ENCODE measurements at places on chromosomes 13 and 19. TPM values are rescaled to one million over a fixed set of nuclear protein-coding genes. Genes with fewer than 3 reads are reported as not detected.

DNA sequence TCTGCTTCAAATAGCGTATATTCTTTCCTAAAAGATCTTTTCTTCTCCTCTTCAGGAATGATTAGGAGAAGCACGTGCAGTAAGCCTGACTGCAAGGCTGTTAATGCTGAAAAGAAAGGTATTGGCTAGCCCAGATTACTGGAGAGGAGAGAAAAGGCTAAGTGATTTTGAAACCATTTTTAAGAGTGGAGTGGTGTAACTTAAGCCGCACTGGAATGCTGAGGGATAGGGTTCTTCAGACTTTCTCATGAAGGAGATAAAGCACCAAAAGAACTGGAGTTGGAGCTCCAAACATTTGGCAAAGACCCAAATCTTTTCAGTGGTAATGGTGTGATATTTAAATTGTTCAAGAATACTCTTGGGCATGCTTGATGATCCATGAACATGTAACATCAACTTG, 388.3 kb downstream of the COG6 start:
- no peak for DNase-seq
- H3K27ac ChIP-seq, result no peak overlapping the region
- no peaks in the 10 kb centered on the region for H3K4me1 ChIP-seq
- H3K36me3 ChIP-seq, result no peaks in the 10 kb centered on the region
- H3K27me3 ChIP-seq, result peaks cover 3% of the 10 kb centered on the region

GRCh38 chr19:8576273-8576993, 809 bp downstream of the MYO1F start:
- DNase-seq, result peak; percentile 31
- peaks cover 58% of the 10 kb centered on the region for H3K4me1 ChIP-seq
- no peaks in the 10 kb centered on the region for H3K36me3 ChIP-seq
- H3K4me3 ChIP-seq, result peak overlapping the region; percentile 67
- H3K27me3 ChIP-seq, result no peaks in the 10 kb centered on the region
- no peak overlapping the region for H3K27ac ChIP-seq

GRCh38 chr19:45234089-45234869, 10.9 kb downstream of the EXOC3L2 start:
- peaks cover 35% of the 10 kb centered on the region for H3K27me3 ChIP-seq
- H3K27ac ChIP-seq, result no peak overlapping the region
- no peaks in the 10 kb centered on the region for H3K4me1 ChIP-seq
- no peaks in the 10 kb centered on the region for H3K36me3 ChIP-seq

- H3K36me3 ChIP-seq, result no peaks in the 10 kb centered on the region
- no peaks in the 10 kb centered on the region for H3K4me1 ChIP-seq
- H3K27ac ChIP-seq, result no peak overlapping the region
- no peaks in the 10 kb centered on the region for H3K27me3 ChIP-seq
- no peak for DNase-seq
These were observed 762.1 kb upstream of the ARGLU1 start for GRCh38 chr13:107329991-107330390.

DNA sequence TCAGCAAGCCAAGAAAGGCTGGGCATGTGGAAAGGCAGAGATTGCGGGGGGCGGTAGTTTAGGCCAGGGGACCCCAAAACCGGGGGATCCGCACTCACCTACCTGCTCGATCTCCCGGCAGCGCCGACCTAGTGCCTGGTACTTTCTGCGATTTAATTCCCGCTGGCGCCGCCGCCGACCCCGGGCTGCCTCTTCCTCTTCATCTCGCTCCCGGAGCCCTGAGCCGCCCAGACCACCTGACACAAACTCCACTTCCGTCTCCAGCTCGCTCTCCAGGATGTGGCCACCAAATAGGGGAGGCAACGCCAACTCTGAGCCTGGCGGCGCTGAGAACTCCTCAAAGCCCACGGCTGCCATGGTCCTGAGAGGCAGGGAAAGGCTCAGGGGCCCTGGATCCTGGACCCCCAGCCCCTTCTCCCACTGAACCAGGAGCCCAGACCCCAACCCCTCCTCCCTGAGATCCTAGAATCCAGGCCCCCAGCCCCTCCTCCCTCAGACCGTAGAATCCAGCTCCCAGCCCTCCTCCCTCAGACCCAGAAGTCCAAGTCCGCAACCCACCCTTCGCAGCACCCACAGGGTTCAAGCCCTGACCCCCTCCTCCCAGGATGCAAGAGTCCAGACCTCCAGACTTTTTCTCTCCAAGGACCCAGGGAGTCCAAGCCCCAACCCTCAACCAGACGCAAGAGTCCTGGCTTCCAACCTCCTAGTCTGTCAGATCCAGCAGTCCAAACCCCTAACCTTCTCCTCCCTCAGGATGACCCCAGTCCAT, 933 bp downstream of the TFPT start:
- peaks cover 33% of the 10 kb centered on the region for H3K4me1 ChIP-seq
- peak overlapping the region; percentile 97 for H3K27ac ChIP-seq
- peak overlapping the region; percentile 90 for H3K4me3 ChIP-seq
- no peaks in the 10 kb centered on the region for H3K27me3 ChIP-seq

GRCh38 chr19:28313633-28314032, 899.3 kb downstream of the UQCRFS1 start:
- no peaks in the 10 kb centered on the region for H3K4me1 ChIP-seq
- no peak overlapping the region for H3K4me3 ChIP-seq
- DNase-seq, result no peak
- H3K36me3 ChIP-seq, result no peaks in the 10 kb centered on the region
- no peaks in the 10 kb centered on the region for H3K27me3 ChIP-seq

DNA sequence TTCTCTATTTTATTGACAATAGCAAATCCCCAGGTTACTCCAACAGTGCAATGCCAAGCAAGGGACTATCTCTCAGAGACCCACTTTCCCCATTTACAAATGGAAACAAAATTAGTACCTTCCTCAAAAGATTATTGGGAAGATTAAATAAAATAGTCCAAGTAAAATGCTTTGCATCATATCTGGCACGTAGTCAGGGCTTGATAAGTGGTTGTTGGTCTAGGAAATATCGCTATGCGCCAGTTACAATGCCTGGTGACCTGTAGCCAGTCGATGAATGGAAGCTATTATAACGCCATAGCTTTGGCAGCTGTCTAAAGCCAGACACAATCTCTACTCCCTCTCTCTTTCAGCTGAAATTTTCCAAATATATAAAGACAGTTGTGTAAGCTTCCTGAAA, 220.3 kb downstream of the RAP2A start:
- no peaks in the 10 kb centered on the region for H3K36me3 ChIP-seq
- no peak for DNase-seq
- peaks cover 2% of the 10 kb centered on the region for H3K27me3 ChIP-seq
- H3K27ac ChIP-seq, result no peak overlapping the region
- no peaks in the 10 kb centered on the region for H3K4me1 ChIP-seq
- no peak overlapping the region for H3K4me3 ChIP-seq

DNA sequence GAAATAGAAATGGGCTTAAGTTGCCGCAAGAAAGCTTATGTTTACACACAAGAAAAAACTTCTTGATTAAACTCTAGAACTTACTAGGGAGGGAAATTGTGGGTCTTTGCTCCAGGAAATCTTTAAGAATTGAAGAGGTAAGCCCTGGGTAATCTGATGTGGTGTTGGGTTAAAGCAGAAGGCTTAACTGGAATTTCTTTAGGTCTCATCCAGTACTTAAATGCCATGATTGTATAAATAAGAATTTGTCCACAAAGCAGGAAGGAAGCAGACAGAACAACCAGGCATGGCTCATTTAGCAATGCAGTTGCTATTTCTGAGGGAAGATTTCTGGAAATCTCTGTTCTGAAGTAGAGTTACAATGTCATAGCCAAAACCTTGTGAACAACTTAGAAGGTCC, 360.4 kb downstream of the KLF5 start:
- no peak overlapping the region for H3K27ac ChIP-seq
- H3K27me3 ChIP-seq, result no peaks in the 10 kb centered on the region
- DNase-seq, result no peak
- no peaks in the 10 kb centered on the region for H3K36me3 ChIP-seq
- H3K4me3 ChIP-seq, result no peak overlapping the region

- DNase-seq, result no peak
- no peaks in the 10 kb centered on the region for H3K4me1 ChIP-seq
- no peak overlapping the region for H3K4me3 ChIP-seq
- H3K36me3 ChIP-seq, result no peaks in the 10 kb centered on the region
- H3K27me3 ChIP-seq, result peaks cover 7% of the 10 kb centered on the region
These were observed 28.2 kb downstream of the VSTM1 start for GRCh38 chr19:54035215-54036178.

GRCh38 chr13:38879278-38879677, 111.4 kb downstream of the STOML3 start:
- H3K27me3 ChIP-seq, result peaks cover 13% of the 10 kb centered on the region
- H3K36me3 ChIP-seq, result no peaks in the 10 kb centered on the region

DNA sequence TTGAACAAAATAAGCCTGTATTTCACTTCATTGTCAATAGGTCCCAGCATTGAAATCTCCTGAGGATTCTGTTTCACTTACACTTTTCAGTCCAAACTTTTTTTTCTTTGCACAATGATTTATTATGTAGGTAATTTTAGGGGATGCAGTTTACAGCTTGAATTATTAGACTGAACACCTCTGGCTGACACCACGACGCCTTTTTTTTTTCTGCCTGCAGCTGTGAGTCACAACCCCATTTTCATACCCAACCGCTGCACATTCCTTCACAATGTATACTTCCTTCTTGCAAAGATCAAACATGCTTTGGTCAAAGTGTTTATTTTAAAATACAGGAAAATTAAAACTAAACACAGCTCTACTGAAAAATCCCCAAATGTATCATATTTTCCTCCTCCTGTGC, 11.4 kb downstream of the ZIC2 start:
- H3K27ac ChIP-seq, result no peak overlapping the region
- no peak overlapping the region for H3K4me3 ChIP-seq
- DNase-seq, result no peak

GRCh38 chr13:113599391-113599790, 14.8 kb downstream of the TFDP1 start:
- DNase-seq, result no peak
- no peak overlapping the region for H3K27ac ChIP-seq
- H3K27me3 ChIP-seq, result no peaks in the 10 kb centered on the region
- peaks cover 59% of the 10 kb centered on the region for H3K36me3 ChIP-seq
- H3K4me1 ChIP-seq, result peaks cover 12% of the 10 kb centered on the region

- H3K4me3 ChIP-seq, result no peak overlapping the region
- peaks cover 18% of the 10 kb centered on the region for H3K27me3 ChIP-seq
- H3K4me1 ChIP-seq, result peaks cover 15% of the 10 kb centered on the region
These were observed 5.5 kb upstream of the ACP7 start for GRCh38 chr19:39078436-39079200.

GRCh38 chr19:42010245-42011126, 16.5 kb upstream of the ATP1A3 start:
- no peaks in the 10 kb centered on the region for H3K27me3 ChIP-seq
- H3K27ac ChIP-seq, result no peak overlapping the region

- no peak overlapping the region for H3K27ac ChIP-seq
- H3K4me3 ChIP-seq, result no peak overlapping the region
- no peak for DNase-seq
- H3K4me1 ChIP-seq, result no peaks in the 10 kb centered on the region
These were observed 263.0 kb downstream of the DCT start for GRCh38 chr13:94216476-94216875.

- DNase-seq, result no peak
- H3K27me3 ChIP-seq, result no peaks in the 10 kb centered on the region
- no peaks in the 10 kb centered on the region for H3K4me1 ChIP-seq
- no peak overlapping the region for H3K4me3 ChIP-seq
- no peaks in the 10 kb centered on the region for H3K36me3 ChIP-seq
These were observed 61.4 kb downstream of the SLC10A2 start for GRCh38 chr13:103004661-103005345.

GRCh38 chr13:42360046-42360574, 88.2 kb downstream of the AKAP11 start:
- no peak for DNase-seq
- no peaks in the 10 kb centered on the region for H3K36me3 ChIP-seq
- H3K27ac ChIP-seq, result no peak overlapping the region
- H3K4me1 ChIP-seq, result peaks cover 38% of the 10 kb centered on the region
- no peak overlapping the region for H3K4me3 ChIP-seq
- no peaks in the 10 kb centered on the region for H3K27me3 ChIP-seq

DNA sequence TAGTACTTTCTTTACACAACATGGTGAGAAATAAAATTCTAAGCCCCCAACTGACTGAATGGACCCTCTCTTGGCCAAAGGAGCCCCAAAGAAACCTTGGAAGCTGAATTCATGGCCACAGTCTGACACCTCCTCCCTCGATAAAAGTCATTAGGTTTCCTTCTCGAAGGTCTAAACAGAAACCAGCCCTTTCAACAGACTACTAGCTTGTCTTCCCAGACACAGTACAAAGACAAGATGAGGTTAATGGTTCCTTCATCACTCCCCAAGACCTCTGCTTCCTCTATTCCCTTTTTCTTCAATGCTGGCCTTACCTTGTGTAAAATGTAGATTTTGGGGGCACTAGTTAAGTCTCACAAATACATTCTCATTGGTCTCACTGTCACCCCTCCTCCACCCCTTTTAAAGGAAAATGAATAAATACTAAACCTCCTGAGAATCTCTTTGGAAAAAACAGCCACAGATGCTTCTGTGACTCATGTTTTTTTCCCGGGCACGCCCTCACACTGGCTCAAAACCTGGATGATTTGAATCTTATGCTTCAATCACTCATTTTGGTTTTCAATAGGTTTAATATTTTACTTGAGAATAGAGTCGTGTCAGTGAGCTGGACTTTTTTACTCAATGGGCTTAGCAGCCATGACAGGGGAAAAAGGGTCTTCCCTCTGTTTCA, 65.8 kb upstream of the MED4 start:
- no peak for DNase-seq
- no peak overlapping the region for H3K4me3 ChIP-seq
- peaks cover 53% of the 10 kb centered on the region for H3K4me1 ChIP-seq
- no peaks in the 10 kb centered on the region for H3K36me3 ChIP-seq
- peak overlapping the region; percentile 36 for H3K27ac ChIP-seq

DNA sequence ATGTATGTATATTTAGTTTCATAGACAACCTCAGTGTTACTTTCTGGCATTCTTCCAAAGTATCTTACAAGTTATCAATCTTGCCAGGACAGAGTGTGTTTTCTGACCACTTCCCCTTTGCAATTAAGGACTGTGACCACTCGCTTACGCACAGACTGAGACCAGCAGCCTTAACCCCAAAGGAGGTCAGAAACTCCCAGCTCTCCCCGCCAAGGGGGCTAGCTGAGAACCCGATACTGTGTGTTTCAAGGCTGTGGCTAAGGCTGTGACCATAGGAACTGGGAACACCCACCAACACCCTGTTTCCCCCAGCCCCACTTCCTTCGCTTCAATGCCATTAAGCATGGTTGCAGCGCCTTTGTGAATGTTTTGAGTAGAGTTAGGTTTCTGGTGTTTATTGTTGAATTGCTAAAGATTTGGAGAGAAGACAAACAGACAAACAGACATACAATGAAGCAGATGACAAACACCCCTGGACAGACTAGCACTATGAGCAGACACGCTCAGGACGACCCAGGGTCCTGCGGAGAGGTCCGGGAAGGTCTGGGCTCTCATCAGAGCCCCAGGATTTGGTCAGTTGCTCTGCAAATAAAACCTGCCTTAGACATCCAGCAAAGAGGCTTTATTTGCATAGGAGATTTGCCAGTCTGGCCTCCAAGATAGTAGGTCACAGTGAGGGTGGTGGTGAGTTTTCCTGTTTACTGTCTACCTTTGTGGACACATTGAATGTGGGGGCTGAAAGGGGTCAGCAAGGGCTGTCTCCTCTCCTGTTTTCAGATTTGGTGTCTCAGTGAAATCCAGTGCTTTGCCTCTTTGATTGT, 25.0 kb upstream of the TNFSF11 start:
- H3K4me3 ChIP-seq, result no peak overlapping the region
- H3K27me3 ChIP-seq, result peaks cover 3% of the 10 kb centered on the region
- DNase-seq, result no peak

GRCh38 chr19:31089681-31090080, 259.6 kb downstream of the TSHZ3 start:
- no peaks in the 10 kb centered on the region for H3K4me1 ChIP-seq
- H3K4me3 ChIP-seq, result no peak overlapping the region
- H3K36me3 ChIP-seq, result no peaks in the 10 kb centered on the region
- peaks cover 11% of the 10 kb centered on the region for H3K27me3 ChIP-seq
- no peak overlapping the region for H3K27ac ChIP-seq

PSG11 gene
- not detected for total RNA-seq

SCN1B gene
- 0.89 TPM for total RNA-seq

LYL1 gene
- total RNA-seq, result 2.2 TPM

PLA2G4C gene
- 8.8 TPM for total RNA-seq

CYP2F1 gene
- not detected for total RNA-seq

GARIN5A gene
- 0.57 TPM for total RNA-seq

PRR20D gene
- not detected for total RNA-seq

KLK8 gene
- not detected for total RNA-seq
